ENCODE measurements at places on chromosomes 1 and 21. TPM values are rescaled to one million over a fixed set of nuclear protein-coding genes. Genes with fewer than 3 reads are reported as not detected.

AADACL4 gene
- not detected for total RNA-seq

LCE1B gene
- total RNA-seq = not detected

RGS8 gene
- total RNA-seq = not detected

DNA sequence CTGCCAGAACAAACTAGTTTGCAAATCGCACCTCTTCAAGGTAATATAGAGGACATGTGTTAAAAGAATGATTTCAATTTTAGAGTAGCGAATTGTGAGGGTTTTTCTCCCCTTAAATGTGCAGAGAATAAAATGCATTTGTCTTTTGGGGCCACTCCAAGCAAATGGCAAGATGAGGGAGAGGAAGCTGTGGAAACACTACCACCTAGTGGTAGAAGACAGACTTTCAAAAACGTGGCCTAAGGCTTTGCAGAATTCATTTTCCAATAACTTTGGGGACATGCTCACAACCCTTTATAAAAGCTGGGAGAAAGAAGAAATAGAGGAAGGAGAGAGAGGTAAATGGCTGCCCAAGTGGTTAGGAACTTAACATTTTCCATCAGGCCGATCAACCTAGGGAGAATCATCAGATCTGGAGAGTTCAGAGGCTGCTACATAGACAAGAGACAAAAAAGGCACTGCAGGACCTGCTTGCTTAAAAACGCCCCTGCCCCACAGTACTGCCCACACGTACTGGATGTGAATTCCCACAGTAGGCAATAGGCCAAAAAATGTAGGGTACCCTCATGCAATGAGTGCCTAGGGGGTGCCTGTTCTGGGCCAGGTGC is 15.7 kb upstream of the RCAN1 start:
- DNase-seq = no peak

SPAG17 gene
- total RNA-seq = not detected

GRCh38 chr1:39825432-39825941 is 36.8 kb upstream of the BMP8B start:
- DNase-seq = no peak

DNA sequence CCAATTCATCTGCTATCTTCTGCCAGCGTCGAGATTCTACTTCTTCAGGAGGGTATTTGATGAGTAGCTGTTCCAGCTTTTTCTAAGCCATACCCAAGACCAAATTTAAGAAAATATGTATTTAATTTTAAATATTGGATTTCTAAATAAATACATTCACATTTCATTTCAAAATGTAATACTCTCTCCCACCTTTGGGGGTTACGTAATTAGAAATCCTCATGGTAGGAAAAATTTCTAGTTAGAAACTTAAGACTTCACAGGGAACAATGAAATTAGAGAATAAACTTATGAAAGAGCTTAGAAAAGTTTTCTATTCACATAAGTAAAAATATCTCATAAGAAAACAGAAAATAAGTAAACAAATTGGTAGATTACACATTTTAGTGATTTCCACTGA is 102.9 kb downstream of the ZZZ3 start:
- DNase-seq = no peak

GJA4 gene
- not detected for total RNA-seq

GRCh38 chr1:151458802-151459330 is 428 bp downstream of the POGZ start:
- no peak for DNase-seq

GRCh38 chr1:167676916-167677848 is 44.6 kb upstream of the MPZL1 start:
- no peak for DNase-seq

DNA sequence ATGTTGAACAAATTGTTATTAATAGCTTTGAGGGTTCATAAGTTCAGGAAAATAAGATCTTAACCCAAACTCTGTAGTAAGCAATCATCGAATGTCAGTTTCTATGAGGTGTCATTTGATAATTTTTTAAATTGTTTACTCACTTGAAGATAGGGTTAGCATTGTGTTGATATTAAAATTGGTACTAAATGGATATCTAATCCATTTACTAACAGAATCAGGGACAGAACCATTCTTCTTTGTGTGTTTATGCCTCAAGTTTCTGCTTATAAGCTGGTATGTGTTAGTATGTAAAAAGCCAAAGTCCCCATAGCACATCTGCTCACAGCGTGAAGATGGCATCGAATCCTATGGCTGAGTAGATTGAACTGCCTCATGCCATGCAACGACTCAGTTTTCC is 13.4 kb downstream of the DDR2 start:
- DNase-seq = no peak

GRCh38 chr1:12341667-12342066 is 111.8 kb downstream of the VPS13D start:
- no peak for DNase-seq

- DNase-seq = no peak
These were observed 469.8 kb upstream of the ZP4 start for GRCh38 chr1:238360474-238360873.

CD5L gene
- total RNA-seq = not detected

FCGR1A gene
- total RNA-seq = not detected

S100A3 gene
- 5.7 TPM for total RNA-seq

- no peak for DNase-seq
These were observed 143.0 kb downstream of the ELAVL4 start for GRCh38 chr1:50251702-50252101.

DNA sequence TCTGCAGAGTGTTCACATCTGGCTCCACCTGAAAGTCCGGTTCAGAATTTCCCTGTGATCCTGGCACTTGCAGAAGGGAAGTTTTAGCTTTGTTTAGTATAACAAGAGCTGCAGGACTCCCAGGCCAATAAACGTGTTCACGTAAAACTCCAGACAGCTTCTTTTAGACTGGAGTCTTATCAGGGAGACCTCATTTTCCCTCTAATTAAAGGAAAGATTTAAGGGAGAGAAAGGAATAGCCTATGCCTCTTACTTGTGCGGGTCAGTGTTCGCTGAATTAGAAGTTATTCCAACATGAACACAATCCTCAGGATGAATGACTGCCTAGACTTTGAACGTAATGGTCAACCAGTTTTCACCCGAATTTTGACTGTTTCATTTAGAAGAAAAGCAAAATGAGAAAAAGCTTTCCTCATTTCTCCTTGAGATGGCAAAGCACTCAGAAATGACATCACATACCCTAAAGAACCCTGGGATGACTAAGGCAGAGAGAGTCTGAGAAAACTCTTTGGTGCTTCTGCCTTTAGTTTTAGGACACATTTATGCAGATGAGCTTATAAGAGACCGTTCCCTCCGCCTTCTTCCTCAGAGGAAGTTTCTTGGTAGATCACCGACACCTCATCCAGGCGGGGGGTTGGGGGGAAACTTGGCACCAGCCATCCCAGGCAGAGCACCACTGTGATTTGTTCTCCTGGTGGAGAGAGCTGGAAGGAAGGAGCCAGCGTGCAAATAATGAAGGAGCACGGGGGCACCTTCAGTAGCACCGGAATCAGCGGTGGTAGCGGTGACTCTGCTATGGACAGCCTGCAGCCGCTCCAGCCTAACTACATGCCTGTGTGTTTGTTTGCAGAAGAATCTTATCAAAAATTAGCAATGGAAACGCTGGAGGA is 202.1 kb upstream of the SGIP1 start:
- peak; percentile 87 for DNase-seq

AJAP1 gene
- 0.35 TPM for total RNA-seq

DNA sequence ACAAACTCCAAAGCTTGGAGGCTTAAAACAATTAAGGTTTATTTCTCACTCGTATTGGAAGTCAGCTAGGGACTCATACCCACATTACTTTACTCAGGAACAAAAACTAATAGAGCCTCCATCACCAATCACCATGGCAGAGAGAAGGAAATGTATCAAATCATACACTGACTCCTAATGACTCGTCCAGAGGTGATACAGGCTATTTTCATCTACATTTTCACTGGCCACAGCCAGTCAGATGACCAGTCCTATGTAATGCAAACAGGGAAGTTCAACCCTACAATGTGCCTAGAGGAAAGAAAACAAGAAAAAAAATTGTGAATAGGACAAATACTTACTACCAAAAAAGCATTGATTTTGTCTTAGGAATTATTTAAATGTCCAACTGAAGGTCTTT is 110.3 kb downstream of the SEC16B start:
- no peak for DNase-seq

- no peak for DNase-seq
These were observed 708.8 kb downstream of the LTN1 start for GRCh38 chr21:28283641-28284490.

DNA sequence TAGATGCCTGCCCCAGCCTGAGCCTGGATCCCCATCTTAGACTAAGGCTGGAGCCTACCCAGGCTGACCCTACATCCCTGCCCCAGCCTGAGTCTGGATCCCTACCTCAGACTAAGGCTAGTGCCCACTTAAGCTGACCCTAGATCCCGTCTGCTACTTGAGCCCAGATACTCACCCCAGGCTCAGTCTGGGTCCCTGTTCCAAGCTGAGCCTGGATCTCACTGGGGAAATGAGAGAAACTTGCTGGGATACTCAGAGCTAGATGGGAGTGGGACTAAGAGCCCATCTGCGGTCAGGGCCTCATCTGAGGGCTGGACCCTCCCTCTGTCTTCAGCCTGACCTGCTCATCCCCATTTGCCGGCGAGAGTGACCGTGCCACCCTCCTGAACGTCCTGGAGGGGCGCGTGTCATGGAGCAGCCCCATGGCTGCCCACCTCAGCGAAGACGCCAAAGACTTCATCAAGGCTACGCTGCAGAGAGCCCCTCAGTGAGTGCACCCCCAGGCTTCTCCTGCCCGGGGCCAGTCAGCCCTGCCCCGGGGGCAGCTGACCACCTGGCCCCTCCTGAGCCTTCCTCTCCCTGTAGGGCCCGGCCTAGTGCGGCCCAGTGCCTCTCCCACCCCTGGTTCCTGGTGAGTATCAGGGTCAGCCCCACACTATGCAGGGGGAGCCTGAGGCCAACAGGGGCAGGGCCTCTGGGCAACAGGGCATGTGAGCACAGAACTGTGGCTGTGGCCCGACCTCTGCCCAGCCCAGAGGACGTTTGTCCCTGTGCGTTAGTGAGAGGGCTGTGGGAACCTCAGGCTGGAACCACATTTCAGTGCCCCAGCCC is 36.8 kb downstream of the TRIM11 start:
- no peak for DNase-seq

DNA sequence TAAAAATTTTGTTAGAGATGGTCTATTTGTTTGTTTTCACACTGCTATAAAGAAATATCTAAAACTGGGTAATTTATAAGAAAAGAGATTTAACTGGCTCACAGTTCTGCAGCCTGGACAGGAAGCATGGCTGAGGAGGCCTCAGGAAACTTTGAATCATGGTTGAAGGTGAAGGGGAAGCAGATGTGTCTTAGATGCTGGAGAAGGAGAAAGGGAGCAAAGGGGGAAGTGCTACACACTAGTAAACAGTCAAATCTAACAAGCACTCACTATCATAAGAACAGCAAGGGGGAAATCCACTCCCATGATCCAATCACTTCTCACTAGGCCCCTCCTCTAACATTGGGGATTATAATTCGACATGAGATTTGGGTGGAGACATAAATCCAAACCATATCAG is 76.8 kb upstream of the COL24A1 start:
- no peak for DNase-seq

HUNK gene
- total RNA-seq = 1.8 TPM

DNA sequence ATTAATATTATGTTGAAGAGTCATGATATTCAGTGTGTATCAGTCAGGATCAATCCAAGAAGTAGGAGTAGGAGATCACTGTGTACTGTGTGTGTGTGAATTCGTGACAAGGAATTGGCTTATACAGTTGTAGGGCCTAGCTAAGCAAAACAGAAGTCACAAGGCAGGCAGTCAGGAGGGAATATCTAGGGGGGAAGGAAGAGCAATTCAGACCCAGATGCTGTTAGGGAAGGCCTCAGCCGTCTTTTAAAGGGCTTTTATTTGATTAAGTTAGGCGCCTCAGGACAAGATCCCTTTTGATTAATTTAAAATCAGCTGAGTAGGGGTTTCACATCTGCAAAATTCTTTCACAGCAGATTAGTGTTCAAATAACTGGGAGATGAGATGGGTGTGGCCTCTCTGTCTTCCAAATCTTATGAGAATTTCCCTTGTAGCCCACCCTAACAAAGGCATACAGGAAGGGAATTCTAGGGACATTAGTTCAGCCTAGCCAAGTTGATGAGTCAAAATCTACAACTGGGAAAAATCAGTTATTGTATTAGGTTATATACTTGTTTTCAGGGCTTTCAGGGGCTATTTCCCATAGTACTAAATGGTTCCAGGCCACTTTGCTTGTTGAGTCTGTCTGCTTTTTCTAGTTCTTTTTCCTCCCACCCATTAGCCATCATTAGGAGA is 47.4 kb downstream of the ALG6 start:
- no peak for DNase-seq

DNA sequence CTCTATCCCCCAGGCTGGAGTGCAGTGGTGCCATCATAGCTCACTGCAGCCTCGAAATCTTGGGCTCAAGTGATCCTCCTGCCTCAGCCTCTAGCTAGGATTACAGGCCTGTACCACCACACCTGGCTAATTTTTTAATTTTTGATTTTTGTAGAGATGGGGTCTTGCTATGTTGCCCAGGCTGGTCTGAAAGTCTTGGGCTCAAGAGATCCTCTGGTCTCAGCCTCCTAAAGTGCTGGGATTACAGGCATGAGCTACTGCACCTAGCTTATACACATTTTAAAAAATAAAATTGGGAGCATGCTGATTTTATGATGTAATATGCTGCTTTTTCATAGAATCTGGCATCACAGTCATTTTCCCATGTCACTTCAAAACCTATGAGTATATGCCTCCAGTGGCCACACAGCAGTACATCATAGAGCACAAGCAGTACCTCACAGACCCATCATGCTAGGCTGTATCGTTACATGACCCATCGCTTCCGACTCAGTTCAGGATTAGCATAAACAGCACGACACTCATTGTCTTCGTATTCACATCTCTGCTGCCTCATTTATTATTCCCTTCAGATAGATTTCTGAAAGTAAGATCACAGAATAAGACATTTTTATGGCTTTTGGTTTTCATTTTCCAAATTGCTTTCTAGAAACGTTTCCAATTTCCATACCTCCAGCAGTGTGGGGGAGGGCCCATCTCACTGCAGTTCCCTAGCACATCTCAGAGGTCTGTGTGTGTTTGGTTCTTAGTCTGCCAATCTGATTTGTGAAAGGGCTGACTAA is 35.9 kb upstream of the CCSAP start:
- no peak for DNase-seq

GRCh38 chr1:107145637-107146036 is 4.8 kb downstream of the NTNG1 start:
- DNase-seq = no peak

NR0B2 gene
- not detected for total RNA-seq

DNA sequence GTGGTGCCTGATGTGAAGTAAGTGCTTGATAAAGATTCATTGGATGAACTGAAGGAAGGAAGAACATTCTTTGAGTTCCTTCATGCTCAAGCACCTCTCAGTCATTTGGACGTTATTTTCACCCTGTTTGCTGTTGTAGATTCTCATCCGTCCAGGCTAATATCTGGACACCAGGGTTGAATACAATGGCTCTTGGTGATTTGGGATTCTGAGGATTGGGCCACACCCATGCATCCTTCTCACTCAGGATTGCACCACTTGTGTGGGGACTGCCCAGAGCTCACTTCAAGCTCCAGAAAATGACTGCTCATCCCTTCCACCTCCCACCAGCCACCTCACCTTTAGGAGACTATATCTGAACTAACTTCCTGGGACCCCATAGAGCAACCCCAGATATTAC is 117.1 kb upstream of the IPO9 start:
- no peak for DNase-seq

All from osteocyte (in vitro differentiated cells).